ENCODE measurements at places on chromosomes 1 and 21. TPM values are rescaled to one million over a fixed set of nuclear protein-coding genes. Genes with fewer than 3 reads are reported as not detected.

TRPM2 gene
- 1.3 TPM for total RNA-seq

CFHR2 gene
- not detected for total RNA-seq

PERM1 gene
- total RNA-seq: not detected

PTPRF gene
- total RNA-seq: not detected

NUDT4B gene
- total RNA-seq: 0.86 TPM

FMN2 gene
- total RNA-seq: not detected

TTC34 gene
- 4.9 TPM for total RNA-seq

NHLH1 gene
- 0.42 TPM for total RNA-seq

PDZK1 gene
- total RNA-seq: not detected

TMEM269 gene
- total RNA-seq: 0.36 TPM

CXADR gene
- total RNA-seq: 0.64 TPM

C1orf185 gene
- total RNA-seq: not detected

SLAMF7 gene
- total RNA-seq: 8.2 TPM

PRR9 gene
- not detected for total RNA-seq

SLC1A7 gene
- total RNA-seq: not detected

TCHH gene
- not detected for total RNA-seq

PLA2G4A gene
- 0.32 TPM for total RNA-seq

TEDDM1 gene
- not detected for total RNA-seq

CFHR1 gene
- not detected for total RNA-seq

ANKRD35 gene
- total RNA-seq: not detected

All from CD4-positive, alpha-beta memory T cell (primary cell).